DMS 273 treated with DMSO at 0.1 percent for 48 hours (cell line): ENCODE measurements at places on chromosomes 6 and 20.

DNA sequence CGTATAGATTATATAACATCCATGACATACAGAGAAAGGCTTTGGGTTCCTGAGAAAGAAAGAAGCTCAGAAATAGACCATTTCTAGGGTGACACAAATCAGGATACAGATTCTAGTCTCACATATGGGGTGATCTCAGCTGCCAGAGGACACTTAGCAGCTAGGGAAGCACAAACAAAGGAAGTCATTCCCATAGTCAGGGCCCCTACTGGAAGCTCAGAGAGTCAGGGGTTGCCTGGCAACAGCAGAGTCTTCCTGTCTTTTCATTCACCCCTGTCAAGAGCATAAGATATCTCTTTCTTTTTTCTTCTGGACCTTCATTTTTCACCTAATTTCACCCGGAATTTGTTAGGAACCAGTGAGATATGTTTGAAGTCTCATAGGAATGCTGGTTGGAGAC, 81.9 kb upstream of the IYD start:
- no peak for DNase-seq

- no peak for DNase-seq
Measured at GRCh38 chr6:64831680-64832079, 875.3 kb downstream of the EYS start.

GRCh38 chr6:31462026-31462963, 35.6 kb upstream of the MICB start:
- no peak for DNase-seq

DNA sequence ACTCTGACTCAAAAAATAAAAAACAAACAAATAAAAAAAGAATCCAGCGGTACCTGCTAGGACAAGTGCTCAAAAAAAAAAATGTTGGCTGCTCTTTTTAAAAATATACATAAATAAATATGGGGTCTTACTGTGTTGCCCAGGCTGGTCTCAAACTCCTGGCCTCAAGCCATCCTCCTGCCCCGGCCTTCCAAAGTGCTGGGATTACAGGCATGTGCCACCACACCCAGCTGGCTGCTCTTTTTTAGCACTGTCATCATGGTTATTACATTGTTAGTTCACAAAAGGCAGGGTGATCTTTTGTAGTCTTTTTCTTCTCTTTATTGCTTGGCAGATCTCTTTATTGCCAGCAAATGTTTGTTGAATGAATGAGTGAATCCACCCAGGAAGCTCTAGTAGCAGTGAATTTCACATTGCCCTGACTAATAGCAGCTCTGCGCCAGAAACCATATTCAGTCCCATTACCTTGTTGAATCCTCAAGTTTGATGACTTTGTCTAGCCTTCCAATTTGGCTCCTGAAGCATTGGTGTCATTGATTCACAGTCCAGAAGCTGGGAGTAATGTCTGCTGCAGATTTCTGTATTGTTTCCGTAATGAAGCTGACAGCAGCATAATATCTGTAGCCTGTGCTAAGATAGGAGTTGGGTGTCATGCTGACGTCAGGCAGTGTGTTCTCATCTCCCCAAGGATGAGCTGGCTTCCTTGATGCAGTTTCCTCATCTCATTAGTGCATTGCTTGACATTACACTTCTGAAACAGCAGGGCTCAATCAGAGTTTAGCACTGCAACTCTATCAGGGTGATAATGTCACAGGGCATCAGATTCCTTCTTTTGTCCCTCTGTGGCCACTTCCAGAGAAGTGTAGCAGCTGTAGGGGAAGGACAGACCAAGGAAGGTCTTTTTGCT, 84.9 kb upstream of the TGM3 start:
- no peak for DNase-seq

DNA sequence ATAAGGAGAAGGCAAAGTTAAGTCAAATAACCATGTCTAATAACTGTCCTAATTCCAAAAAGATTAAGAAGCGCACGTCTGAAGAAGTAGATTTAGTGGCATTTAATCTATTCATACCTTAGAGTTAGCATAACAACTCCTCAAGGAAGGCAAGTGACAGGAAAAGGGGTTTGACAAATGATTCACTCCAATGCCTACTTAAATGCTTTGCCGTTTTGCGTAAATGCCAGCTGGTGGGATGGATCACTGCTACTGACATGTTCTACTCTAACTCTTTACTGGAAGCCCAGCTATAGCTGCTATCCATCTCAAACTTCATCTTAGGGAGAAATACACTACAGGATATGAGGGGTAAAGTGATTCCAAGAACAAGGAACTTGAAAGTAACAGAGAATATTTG, 347.3 kb upstream of the RUNX2 start:
- no peak for DNase-seq

- no peak for DNase-seq
Measured at GRCh38 chr6:33251395-33252012, 20.2 kb downstream of the VPS52 start.

GRCh38 chr6:54310377-54311152, 2.3 kb downstream of the TINAG start:
- no peak for DNase-seq

DNA sequence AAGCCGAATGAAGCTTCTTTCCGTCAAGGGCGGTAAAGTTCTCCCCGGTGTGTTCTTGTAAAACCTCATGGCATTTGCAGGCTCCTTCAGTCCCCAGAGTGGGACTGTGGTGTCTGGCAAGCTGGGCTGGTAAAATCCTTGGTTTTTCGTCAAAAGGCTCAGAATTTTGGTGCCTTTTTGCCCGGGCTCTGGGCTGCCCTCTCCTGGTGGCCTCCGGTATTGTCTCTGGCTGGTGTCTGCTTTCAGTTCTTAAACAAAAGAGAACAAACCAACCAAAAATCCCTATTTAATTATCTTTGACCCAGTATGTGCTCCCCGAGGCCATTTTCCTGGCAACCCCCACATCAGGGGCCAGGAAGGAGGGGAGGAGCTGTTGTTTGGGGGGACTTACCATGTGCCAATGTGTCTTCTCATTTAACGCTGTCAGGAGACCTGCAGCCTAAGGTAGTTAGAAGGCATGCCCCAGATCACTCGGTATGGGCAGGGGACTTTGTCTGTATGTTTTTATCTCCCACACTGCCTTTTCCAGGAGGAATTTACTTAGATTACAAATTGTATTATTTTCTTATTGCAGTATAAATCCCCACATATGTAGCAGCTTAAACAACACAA, 11.1 kb downstream of the CDH4 start:
- no peak for DNase-seq

- DNase-seq = no peak
Measured at GRCh38 chr6:128493877-128494276, 26.5 kb downstream of the PTPRK start.
